Hematopoietic multipotent progenitor cell treated with erythropoietin and hydrocortisone succinate and interleukin-3 and kit ligand, for 8 days (in vitro differentiated cells): ENCODE measurements at places on chromosomes 11 and 22.

GRCh38 chr11:42764936-42765335, 546.9 kb upstream of the API5 start:
- no peak for DNase-seq

DNA sequence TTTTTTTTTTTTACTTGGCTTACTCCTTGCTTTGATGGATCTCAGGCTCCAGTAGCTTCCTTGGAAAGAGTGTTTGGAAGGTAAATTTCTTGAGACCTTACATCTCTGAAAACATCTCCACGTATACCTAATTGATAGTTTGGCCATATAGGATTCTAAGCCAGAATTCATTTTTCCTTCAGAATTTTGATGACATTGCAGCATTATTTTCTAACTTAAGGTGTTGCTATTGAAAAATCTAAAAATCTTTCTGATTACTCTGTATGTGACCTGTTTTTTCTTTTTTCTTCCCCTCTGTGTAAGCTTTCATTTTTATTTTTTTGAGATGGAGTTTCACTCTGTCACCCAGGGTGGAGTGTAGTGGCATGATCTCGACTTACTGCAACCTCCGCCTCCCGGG, 23.1 kb upstream of the SPTBN2 start:
- no peak for DNase-seq

DNA sequence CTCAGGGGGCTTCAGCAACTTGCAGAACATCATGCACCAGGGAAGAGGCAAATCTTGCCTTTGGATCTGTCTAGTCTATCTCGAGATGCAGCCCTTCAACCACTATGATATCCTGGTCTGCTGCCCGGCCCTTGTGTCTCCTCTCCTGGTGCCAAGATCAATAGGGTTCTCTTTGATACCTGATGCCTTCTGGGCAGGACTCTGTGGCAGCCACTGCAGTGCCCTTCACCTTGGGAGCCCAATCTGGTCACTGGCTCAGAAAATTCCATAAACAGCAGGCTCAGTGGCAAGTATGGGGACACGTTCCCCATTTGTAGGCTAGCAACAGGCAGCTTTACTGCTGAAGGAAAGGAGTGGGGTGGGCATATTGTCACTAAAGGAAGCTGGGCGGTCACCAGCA, 23.4 kb downstream of the SYN3 start:
- DNase-seq = no peak

DNA sequence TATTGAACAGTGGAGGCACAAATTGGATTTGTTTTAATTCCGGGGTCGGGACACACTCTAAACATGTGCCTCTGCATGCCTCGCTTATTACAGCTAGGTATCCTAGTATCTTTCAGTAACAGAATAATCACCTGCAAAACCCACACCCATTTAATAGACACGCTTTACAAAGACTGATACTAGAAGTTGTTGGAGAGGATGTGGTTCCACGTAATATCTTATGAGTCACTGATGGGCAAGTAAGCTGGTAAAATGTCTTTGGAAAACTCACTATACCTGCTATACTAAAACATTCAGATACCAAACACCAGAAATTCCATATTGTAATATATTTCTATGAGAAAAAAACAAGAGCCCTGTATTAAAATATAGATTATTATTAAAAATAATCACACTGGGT, 84.0 kb downstream of the GGTLC2 start:
- DNase-seq = no peak

DNA sequence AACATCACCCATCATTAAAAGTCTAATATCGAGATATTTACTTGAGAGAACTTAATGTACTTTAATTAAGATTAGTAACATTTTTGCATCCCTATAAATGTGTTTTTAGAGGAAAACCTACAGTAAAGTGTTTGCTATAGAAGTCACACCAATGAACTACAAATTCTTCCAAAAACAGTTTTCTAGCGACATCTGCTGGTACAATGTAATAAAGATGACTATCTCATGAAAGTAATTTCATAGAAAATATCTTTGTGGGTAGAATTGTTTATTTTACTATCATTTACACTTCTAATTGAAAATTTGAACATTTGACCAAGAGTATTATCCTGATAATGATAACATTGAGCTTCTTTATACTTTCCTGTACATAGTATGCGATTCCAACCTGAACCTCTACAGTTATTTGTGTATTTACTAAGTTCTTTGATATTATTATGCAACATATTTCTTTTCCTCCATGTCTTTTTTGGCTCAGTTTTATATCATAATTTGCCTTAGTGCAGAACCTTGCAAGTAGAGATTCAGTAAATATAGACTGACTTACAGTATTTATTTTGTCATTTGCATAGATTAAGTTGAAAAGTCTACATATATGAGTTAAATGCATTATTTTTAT, 252.7 kb downstream of the TMEM135 start:
- DNase-seq = peak; percentile 83

- no peak for DNase-seq
Measured at GRCh38 chr22:47804281-47804680, 1041.8 kb downstream of the TBC1D22A start.

- DNase-seq = no peak
Measured at GRCh38 chr11:73185680-73186293, 32.3 kb upstream of the P2RY2 start.

- DNase-seq = no peak
Measured at GRCh38 chr22:24590596-24591173, 2.2 kb downstream of the LRRC75B start.

DNA sequence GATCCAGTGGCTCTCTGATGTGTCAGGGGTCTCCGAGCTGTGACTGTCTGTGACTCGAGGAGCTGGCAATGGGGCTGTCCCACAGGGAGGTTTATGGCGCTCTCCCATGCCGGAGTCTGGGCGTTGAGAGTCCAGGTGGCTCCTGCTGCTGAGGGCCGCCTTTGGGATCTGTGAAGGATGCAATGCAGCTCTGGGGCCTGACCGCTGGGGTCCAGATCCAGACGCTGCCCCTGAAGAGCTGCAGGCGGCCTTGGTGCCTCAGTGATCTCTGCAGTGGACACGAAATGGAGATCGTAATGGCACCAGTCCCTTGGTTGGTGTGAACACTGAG, 155.3 kb downstream of the TBC1D22A start:
- no peak for DNase-seq

- no peak for DNase-seq
Measured at GRCh38 chr11:121643479-121644186, 190.9 kb upstream of the SORL1-AS1 start.
